ENCODE measurements at places on chromosomes 16 and 17. TPM values are rescaled to one million over a fixed set of nuclear protein-coding genes. Genes with fewer than 3 reads are reported as not detected.

CDYL2 gene
- total RNA-seq, result 5.2 TPM

PRDM7 gene
- not detected for total RNA-seq

OTOA gene
- total RNA-seq, result 0.09 TPM

DNA sequence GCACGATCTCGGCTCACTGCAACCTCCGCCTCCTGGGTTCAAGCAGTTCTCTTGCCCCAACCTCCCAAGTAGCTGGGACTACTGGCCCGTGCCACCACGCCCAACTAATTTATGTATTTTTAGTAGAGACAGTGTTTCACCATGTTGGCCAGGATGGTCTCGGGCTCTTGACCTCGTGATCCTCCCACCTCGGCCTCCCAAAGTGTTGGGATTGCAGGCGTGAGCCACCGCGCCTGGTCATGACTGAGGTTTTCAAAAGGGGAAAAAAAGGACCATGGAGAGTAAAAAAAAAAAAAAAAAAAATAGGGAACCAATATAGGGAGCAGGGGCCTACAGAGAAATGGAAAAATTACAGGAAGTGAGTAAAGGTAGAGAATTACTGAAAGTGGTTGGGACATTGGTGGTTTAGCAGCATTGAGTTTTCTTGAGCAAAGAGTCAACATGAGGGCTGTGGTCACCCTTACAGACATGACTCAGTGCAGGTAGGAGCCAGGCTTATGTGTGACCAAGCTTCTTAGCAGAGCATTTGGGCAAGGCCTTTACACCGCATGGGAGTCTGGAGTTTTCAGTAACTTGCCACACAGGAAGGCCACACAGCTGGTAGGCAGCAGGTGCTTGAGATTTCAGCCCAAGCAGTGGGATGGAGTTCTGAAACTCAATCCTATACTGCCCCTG, 447.3 kb downstream of the HS3ST3B1 start:
- DNase-seq, result no peak

GRCh38 chr17:41267711-41268110, 2.5 kb downstream of the KRTAP9-6 start:
- DNase-seq, result no peak

FAM20A gene
- 37.0 TPM for total RNA-seq
